ENCODE measurements at places on chromosomes 4 and X.

DNA sequence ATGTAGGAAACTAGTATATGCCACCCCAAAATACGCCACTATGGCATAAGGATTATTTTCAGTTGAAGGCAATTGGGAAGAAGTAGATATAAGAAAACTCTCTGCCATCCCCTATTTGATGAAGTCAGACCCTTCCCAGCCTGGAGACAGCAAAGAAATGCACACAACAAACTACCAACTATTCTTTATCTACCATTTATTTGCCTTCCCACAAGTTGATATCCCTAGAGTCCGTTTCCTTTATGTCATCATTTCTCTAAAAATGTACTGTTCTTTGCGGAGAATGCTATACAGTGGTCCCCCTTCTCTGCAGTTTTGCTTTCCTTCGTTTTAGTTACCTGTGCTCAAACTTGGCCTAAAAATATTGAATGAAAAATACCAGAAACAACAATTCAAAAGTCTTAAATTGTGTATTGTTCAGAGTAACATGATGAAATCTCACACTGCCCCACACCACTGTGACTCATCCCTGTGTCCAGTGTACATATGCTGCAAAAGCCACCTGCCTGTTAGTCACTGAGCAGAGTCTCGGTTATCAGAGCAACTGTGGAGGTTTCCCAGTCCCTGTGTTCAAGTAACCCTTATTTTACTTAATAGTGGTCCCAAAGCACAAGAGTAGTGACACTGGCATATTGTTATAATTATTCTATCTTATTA lies 152.3 kb downstream of the WDFY3 start:
- DNase-seq = peak; percentile 54

- DNase-seq = no peak
Measured at GRCh38 chrX:42273387-42273786, 350.0 kb upstream of the CASK start.

GRCh38 chrX:50106051-50106675 lies 94.6 kb downstream of the AKAP4 start:
- DNase-seq = no peak

DNA sequence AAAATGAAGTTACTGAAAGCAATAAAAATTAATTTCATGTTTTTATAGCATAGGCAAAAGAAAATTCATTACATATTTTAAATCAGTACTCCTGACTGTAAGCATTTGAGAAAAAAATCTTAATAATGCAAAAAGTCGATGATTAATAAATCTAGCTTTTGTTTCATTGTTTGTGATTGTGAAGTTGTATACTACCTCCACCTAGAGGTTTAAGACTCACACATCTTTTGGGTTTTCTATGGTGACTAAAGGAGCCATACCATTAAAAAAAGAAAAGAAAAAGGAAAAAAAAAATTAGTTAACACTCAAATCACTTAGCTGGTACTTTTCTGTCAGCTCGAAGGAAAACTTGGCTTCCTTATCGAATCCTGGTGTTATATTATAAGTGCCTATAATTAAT lies 2.0 kb downstream of the GABRA2 start:
- DNase-seq = no peak

- DNase-seq = no peak
Measured at GRCh38 chr4:109171070-109171469, 131.4 kb downstream of the COL25A1 start.

- no peak for DNase-seq
Measured at GRCh38 chrX:100274916-100275315, 135.2 kb downstream of the PCDH19 start.

- no peak for DNase-seq
Measured at GRCh38 chr4:159515314-159516025, 412.6 kb downstream of the RAPGEF2 start.

DNA sequence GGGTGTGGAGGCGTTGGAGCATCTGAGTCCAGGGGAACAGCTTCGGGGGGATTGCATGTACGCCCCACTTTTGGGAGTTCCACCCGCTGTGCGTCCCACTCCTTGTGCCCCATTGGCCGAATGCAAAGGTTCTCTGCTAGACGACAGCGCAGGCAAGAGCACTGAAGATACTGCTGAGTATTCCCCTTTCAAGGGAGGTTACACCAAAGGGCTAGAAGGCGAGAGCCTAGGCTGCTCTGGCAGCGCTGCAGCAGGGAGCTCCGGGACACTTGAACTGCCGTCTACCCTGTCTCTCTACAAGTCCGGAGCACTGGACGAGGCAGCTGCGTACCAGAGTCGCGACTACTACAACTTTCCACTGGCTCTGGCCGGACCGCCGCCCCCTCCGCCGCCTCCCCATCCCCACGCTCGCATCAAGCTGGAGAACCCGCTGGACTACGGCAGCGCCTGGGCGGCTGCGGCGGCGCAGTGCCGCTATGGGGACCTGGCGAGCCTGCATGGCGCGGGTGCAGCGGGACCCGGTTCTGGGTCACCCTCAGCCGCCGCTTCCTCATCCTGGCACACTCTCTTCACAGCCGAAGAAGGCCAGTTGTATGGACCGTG lies 2.2 kb downstream of the AR start:
- no peak for DNase-seq

GRCh38 chrX:55778322-55778721 lies 60.8 kb downstream of the RRAGB start:
- DNase-seq = no peak

- DNase-seq = no peak
Measured at GRCh38 chr4:8939160-8939839, 67.7 kb upstream of the HMX1 start.

DNA sequence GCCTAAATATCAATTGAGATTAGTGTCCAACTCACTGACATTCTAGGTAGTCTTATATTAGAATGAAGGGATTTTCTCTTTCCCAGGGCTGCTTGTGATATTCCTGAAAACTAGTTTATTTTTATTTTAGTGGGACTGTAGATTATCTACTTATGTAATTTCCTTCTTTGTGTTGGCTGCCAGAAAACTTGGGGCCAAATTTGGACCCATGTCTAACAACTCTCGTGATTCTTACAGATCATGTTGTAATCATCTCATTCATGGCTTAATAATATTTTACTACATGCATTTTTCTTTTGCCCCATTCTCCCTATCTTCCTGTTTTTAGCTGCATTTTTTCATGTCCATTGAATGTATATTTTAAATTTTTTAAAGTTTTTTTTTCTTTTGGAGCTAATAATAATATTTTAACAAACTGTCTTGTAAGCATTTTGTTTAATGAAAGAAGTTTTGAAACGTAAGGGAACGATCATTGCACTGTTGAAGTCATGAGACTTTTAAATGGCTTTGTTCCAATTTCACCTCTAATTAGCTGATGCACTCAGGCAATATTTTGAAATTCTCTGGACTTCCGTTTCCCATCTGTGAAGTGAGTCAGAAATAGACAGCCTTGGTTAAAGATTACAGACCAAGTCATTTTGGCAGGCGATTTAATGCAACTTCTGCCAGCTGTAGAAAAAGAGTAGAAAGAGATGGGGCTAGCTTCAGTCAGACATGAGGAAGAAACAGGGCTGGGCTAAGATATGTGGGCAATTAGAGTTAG lies 14.3 kb upstream of the TDO2 start:
- DNase-seq = peak; percentile 55

DNA sequence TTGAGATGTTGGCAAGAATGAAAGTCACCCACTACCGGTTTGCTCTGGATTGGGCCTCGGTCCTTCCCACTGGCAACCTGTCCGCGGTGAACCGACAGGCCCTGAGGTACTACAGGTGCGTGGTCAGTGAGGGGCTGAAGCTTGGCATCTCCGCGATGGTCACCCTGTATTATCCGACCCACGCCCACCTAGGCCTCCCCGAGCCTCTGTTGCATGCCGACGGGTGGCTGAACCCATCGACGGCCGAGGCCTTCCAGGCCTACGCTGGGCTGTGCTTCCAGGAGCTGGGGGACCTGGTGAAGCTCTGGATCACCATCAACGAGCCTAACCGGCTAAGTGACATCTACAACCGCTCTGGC lies 12.3 kb downstream of the RPL9 start:
- no peak for DNase-seq

GRCh38 chr4:121462660-121463261 lies 81.9 kb upstream of the QRFPR start:
- peak; percentile 20 for DNase-seq

- no peak for DNase-seq
Measured at GRCh38 chrX:24380262-24381187, 20.1 kb downstream of the SUPT20HL1 start.

- no peak for DNase-seq
Measured at GRCh38 chrX:12890467-12890866, 16.0 kb upstream of the TLR8 start.

GRCh38 chr4:156568041-156568440 lies 403.6 kb downstream of the PDGFC start:
- no peak for DNase-seq

DNA sequence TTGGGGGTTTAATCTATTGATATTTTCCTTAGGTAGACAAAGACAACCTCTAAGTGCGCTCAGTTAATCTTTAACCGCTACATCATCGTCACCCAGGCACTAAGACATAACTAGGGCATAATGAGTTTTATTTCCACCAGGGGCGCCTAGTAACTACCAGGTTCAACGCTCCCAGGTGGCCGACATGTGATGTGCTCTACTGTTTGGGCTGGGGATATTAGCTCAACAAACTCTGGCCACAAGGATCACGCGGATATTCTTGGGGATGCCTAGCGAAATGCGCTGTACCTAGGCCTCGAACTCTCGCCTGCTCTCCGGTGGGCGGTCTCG lies 915 bp upstream of the RAB33B start:
- peak; percentile 80 for DNase-seq

GRCh38 chr4:10639664-10640063 lies 44.9 kb downstream of the CLNK start:
- DNase-seq = no peak

DNA sequence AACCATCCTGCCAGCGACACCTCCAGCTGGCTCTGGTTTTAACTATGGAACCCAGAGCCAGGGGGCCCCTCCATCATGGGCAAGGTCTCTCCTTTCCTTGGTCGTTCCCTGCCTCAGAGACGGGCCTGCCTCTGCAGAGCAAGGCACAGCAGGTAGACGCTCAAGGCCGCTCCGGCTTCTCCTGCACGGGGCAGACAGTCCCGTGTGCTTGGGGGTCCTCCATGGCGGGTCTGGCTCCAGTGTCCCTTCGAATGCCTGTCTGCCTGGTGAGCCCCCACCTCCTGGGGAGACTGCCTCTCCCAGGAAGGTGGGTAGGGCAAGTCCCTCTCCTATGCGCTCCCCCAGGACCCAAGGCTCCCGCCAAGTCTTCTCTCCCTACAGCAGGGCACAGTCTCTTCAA lies 71.5 kb downstream of the ACOX3 start:
- no peak for DNase-seq

- no peak for DNase-seq
Measured at GRCh38 chrX:69079268-69079667, 86.0 kb downstream of the PJA1 start.

DNA sequence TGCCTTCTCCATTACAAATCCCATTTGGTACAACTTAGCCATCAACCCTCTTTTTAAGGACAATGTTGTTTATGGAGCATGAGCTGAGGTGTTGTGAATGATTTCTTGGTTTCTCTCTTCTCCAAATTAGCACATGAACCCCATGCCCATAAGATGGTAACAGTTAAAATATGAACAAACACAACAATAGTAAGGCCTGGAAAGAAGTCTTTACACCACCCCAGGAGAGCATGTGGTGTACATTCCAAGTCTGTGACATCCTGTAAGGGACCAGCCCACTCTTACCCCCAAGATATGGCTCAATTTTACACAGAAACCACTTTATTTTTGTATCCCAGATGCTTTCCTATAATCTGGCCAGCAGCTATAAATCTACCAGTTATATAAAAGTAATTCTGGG lies 226.1 kb downstream of the COX18 start:
- no peak for DNase-seq

- DNase-seq = no peak
Measured at GRCh38 chrX:47380268-47380667, 9.9 kb downstream of the ZNF157 start.

DNA sequence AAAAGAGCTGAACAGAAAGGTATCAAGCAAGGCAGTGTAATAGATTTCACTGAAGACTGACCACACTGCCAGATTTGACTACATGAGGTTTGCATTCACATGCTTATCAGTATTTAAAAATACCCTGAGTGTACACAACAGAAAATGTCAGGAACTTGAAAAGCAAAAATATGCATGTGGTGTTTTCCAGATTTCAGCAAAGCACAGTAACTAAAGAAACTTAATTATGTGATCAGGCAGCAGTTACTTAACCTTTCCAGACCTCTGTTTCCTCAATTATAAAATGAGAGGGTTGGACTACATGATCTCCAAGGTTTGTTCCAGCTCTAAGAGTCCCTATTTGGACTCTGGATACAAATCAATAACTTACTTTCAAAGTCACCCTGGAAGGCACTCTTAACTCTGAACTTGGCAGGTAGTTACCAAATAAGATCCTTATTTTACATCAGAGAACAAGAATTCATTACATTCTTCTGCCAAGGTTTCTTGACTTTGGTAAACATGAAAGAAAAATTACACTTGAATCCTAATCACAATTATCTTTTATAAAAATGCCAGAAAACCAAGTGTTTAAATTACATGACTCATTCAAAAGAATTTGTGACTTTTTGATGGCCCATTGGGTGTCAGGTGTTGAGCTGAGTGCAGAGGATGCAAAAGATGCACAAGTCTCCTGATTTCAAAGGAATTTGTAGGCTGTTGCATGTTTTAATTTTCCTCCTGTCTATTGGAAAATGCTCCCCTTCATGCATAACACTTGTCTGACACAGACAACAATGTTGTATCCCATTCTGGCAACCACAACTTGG lies 241.6 kb downstream of the MGST2 start:
- no peak for DNase-seq

Measured in RCC 7860 (cell line).